NCI-H524 (cell line): ENCODE measurements at places on chromosomes 4 and X.

- DNase-seq: no peak
These were observed 224.8 kb upstream of the EDA2R start for GRCh38 chrX:66863721-66864120.

DNA sequence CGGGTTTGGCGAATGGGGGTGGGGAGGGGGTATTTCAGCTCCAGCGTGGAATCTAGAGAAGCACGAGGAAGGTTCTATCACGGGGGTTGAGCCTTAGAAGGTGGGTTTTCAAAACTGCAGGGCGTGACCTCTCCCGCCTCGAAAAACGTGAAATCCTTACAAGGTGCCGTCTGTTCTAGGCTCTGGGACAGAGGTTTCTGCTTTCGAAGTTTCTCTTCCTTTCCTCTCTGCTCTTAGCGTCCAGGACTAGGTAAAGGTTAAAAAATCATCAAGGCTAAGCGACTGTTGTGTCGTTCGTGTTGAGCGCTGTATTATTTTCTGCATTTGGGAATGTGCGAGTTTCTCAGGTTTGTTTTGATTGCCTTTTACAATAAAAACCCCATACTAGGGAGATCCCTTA lies 1.1 kb downstream of the FHL1 start:
- DNase-seq: no peak

- no peak for DNase-seq
These were observed 5.8 kb downstream of the RASSF6 start for GRCh38 chr4:73614311-73614867.

DNA sequence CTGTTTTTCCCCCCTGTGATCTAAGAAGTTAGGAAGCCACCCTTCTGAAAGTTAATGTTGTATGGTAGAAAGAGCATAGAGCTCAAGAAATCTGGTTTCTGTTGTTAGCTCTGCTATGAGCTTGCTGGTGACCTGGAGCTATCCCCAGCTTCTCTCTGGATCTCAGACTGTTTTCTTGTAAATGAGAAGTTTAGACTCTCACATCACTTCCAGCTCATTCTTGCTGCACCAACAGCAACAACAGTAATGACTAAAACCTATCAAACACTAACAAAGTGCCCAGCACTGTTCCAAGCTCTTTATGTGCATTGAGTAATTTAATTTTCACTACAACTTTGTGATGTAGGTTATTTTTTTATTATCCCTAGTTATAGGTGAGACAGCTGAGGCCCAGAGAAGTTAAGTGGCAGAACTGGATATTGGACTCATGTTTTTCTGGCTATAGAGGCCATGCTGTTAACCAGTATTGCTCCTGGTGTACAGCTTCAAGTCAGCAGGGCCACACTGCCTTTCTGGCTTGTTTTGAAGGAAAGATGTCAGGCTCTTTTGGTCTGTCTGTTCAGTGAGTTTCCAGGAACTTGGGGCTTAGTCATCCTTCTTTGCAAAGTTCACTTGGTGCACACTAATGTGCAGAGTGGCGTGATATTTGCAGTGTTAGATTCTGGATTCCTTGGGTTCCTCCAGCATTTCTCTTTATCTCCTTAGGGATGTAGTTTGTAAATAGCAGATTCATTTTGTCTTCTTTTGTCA lies 27.8 kb upstream of the TMEM164 start:
- no peak for DNase-seq

GRCh38 chr4:56314207-56314915 lies 72.9 kb downstream of the AASDH start:
- DNase-seq: no peak

DNA sequence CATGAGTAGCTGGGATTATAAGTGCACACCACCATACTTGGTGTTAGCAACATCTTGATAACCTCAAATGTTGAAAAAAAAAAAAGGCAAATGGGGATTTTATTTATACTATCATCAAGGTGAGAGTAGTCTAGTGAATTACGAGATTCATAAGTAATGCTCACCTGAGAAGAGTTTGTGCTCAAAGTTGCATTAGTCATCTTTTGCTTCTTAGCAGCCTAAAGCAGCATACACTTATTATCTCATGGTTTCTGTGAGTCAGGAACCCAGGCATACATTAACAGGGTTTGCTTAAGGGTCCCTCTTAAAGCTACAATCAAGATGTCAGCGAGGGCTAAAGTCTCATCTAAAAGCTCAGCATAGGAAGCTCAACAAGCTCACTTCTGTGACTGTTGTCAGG lies 8.2 kb upstream of the EXOSC9 start:
- no peak for DNase-seq

DNA sequence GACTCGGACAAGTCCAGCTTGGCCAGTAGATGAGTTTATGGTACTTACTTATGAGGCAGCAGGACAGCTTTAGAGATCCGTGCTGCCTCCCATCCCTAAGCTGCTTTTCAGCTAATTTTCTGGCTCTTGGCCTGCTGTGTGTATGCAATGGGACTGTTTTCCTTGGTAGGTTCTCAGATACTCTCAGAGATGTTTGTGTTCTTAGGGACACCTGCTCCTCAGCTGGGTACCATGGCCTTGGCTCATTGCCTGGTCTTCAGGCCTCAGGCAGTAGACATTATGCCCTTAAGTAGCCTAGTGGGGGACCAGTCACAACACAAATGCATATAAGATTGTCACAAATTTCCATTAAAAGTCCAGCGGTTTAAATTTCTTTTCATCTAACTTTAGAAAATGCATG lies 688.0 kb downstream of the PCDH7 start:
- DNase-seq: peak; percentile 1

GRCh38 chr4:96639932-96640331 lies 800.0 kb downstream of the PDHA2 start:
- no peak for DNase-seq

- no peak for DNase-seq
These were observed 167.8 kb downstream of the PCDH10 start for GRCh38 chr4:133316909-133317308.

GRCh38 chr4:165330666-165331065 lies 3.2 kb downstream of the MSMO1 start:
- no peak for DNase-seq

GRCh38 chr4:24887881-24888430 lies 24.9 kb downstream of the CCDC149 start:
- no peak for DNase-seq

- DNase-seq: no peak
These were observed 141.1 kb downstream of the MSL3 start for GRCh38 chrX:11899091-11899490.

GRCh38 chr4:38672074-38672396 lies 8.0 kb downstream of the KLF3 start:
- DNase-seq: no peak

DNA sequence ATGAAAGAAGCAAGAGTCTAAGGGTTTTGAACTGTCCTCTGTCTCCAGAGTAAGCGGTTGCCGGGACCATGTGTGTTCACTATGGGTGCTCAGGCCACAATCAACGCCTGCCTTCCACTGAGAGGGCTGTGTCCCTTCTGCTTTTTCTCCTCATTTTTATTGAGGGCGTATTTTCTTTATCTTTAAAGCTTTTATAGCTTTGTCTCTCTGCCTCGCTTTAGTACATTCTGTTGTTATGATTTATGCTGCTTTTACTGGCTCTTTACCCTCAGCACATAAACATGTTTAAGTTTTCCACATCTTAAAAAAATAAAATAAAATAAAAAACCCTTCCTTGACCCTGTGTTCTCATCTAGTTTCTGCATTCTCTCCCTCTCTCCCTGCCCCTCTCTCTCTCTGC lies 42.4 kb upstream of the ATP6AP2 start:
- no peak for DNase-seq

GRCh38 chr4:7988437-7988836 lies 48.8 kb upstream of the AFAP1 start:
- no peak for DNase-seq

GRCh38 chr4:128688033-128688721 lies 121.3 kb upstream of the JADE1 start:
- no peak for DNase-seq

GRCh38 chr4:56211202-56211601 lies 176.1 kb downstream of the AASDH start:
- DNase-seq: no peak

DNA sequence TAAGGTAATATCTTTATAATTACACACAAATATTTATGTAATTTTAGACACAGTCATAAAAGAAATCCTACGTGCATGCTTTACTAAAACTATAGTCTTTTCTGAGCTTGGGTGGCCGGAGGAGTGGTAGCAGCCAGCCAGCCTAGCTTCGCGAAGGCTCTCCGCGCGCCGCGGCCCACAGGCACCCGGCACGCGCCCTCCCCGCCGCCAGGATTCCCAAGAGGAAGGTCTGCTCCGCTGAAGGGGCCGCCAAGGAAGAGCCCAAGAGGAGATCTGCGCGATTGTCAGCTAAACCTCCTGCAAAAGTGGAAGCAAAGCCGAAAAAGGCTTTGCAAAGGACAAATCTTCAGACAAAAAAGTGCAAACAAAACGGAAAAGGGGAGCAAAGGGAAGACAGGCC lies 8.7 kb upstream of the PJA1 start:
- DNase-seq: no peak

DNA sequence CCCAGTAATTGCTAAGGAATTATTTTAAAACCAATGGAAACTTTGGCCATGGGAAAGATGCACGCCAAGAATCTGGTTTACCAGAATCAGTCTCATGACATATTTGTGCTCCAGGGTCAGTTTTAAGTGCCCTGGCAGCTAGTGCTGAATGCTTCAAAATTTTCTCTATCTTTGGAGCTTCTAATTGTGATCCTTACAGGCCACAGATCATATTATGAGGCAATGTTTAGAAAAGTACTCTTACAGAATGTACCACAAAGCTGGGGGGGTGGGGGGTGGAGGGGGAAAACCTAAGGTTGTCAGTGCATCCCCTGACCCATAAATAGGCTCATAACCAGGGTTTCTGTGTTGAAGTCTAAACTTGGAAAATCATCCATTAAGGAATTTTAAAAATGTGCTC lies 514.5 kb downstream of the INPP4B start:
- no peak for DNase-seq

- DNase-seq: no peak
These were observed 129.2 kb upstream of the TRIM2 start for GRCh38 chr4:153074936-153075630.

DNA sequence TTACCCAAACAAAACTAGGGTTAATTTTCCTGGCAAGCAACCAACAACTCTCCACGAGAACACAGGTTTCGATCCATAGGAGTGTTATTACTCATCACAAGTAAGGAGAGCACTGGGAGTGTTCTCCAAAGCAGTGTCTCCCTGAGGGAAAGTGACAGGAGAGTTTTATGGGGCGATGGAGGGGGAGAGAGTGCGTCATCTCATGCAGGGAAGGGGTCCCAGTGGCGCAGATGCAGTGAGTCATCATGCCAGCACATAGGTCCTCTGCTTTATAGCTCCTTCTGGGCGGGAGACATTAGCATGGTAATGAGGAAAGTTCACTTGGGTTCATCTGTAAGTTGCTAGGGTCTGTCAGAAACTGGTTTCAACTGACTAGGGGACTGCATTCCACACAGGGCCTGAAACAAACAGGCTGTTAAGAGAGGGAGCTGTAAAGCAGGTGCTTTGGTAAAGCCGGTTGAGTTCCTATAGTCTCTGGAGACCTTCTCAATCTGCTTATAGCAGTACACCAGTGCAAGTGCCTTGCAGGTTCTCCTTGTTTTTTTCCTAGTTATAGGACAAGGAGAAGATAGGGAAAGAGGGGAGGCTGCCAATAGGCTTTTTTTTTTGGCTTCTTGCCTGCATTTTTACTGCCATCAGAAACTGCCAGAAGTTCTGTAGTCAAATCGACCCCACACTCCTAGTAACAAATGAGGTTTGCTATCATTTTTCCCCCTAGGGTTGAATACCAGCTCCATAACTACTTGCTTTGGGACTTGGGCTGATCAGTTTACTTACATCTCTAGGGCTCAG lies 12.8 kb upstream of the BOD1L1 start:
- DNase-seq: no peak

- no peak for DNase-seq
These were observed 199.9 kb downstream of the CXXC4 start for GRCh38 chr4:104294811-104295210.

GRCh38 chr4:139154538-139154937 lies 22.5 kb downstream of the ELF2 start:
- no peak for DNase-seq

DNA sequence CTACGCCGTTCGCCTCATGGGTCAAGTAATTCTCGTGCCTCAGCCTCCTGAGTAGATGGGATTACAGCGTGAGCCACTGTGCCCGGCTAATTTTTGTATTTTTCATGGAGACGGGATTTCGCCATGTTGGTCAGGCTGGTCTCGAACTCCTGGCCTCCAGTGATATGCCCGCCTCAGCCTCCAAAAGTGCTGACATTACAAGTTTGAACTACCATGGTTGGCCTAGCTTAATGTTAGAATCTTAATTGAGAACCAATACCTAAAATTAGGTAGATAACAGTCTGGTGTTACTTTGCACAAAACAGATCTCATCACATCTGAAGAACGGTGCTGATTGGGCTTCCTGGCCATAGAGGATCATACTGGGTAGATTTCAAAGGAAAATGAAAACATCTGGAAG lies 184.9 kb downstream of the VEGFC start:
- no peak for DNase-seq

- peak; percentile 59 for DNase-seq
These were observed 855 bp downstream of the KLF3 start for GRCh38 chr4:38664706-38665401.

DNA sequence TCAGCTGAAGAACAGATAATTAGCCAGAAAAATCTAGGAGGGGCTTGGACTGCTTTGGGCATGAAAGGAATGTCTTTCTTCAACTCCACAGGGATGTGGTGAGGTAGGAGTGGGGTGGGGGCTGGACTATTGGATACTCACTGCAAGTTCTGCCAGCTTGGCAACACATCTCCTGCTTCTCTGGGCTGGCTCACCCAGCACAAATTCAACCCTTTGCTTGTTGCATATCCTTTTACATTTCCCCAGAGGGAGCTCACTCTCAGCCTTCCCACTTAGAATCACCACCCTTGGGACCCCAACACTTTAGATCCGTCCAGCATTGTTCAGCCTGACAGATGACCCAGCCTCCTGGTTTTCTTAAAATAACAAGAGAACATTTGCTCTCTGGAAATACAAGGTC lies 120.6 kb downstream of the KDR start:
- DNase-seq: no peak

DNA sequence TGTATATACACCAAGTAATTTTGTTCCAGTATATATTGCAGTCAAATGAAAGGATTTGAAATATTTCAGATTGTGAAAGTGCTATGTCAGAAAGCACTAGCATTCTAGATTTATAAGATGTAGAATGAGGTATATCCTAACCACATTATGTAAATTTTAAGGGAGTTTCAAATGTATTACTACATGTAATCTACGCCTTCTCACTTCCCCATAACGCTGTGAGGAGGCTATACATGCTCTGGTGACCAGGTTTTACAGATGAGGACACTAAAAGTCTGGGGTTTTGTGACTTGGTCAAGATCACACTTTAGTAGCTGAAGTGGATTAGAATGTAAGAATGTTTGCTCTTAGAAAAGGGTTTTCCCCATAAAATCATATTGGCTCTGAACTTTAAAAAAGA lies 8.1 kb downstream of the ENPEP start:
- DNase-seq: no peak

DNA sequence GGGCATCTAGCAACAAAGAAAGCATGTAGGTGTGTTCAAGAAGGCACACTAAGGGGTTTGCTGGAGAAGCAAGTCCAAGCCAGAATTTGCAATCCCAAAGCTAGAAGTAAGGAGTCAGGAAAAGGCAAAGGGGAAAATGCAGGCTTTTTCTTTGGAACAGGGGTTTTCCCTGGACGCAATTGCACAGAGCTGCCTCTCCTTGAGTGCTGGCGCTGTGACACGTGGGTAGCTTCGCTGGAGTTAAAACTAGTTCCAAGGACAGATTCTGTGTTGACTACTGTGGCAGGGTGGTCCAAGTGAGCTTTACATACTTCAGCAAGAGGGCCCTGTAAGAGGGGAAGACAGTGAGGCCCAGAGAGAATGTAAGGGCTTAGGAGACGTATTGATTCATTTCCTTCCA lies 277.1 kb downstream of the ADGRA3 start:
- no peak for DNase-seq

GRCh38 chr4:10007793-10008608 lies 13.3 kb downstream of the SLC2A9 start:
- no peak for DNase-seq
